ENCODE measurements at places on chromosomes 7 and 10. TPM values are rescaled to one million over a fixed set of nuclear protein-coding genes. Genes with fewer than 3 reads are reported as not detected.

- no peak for DNase-seq
Observed at GRCh38 chr10:7892146-7892545, 73.8 kb downstream of the TAF3 start.

GRCh38 chr7:78777829-78778228 lies 675.6 kb downstream of the MAGI2 start:
- no peak for DNase-seq

- no peak for DNase-seq
Observed at GRCh38 chr10:96470116-96470743, 43.5 kb downstream of the TLL2 start.

DNA sequence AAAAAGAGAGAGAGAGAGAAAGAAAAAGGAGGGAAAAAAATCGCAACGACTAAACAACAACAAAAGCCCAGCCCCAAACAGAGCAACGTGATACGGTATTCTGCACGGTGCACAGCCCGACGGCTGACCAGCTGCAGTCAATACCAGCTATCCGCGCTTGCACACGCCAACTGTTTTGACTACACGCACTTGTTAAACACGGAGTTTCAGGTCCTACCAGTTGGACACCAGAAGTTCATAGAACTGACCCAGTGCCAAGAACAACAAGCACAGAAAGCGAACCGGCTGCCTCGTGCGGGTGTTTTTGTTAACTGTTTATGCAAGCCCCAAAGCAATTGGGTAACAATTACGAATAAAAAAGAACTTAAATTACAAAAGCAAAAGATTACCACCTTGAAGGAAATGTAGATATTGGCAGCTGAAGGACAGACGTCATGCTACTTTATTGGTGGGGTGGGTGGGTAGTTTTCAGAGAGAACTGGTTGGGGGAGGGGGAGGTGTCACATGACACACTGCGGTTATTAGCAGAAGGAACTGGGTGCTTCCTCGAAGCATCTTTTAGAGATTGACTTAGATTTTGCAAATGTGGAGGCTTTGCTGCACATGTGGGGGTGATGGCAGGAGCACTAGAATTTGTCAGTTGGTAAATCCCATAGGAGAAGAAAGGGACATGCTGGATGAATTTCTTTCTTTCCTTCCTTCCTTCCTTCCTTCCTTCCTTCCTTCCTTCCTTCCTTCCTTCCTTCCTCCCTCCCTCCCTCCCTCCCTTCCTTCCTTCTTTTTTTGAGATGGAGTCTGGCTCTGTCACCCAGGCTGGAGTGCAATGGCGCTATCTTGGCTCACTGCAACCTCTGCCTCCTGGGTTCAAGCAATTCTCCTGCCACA lies 110.6 kb upstream of the EFCAB10 start:
- DNase-seq = no peak

The GPR26 gene
- not detected for total RNA-seq

The ANKRD61 gene
- not detected for total RNA-seq

All from omental fat pad (tissue), 4 donors.